ENCODE measurements at places on chromosomes 16 and 17.

- DNase-seq: no peak
Observed at GRCh38 chr16:86157616-86158247, 258.8 kb downstream of the IRF8 start.

- DNase-seq: peak; percentile 48
Observed at GRCh38 chr17:32928586-32929535, 908 bp downstream of the TMEM98 start.

DNA sequence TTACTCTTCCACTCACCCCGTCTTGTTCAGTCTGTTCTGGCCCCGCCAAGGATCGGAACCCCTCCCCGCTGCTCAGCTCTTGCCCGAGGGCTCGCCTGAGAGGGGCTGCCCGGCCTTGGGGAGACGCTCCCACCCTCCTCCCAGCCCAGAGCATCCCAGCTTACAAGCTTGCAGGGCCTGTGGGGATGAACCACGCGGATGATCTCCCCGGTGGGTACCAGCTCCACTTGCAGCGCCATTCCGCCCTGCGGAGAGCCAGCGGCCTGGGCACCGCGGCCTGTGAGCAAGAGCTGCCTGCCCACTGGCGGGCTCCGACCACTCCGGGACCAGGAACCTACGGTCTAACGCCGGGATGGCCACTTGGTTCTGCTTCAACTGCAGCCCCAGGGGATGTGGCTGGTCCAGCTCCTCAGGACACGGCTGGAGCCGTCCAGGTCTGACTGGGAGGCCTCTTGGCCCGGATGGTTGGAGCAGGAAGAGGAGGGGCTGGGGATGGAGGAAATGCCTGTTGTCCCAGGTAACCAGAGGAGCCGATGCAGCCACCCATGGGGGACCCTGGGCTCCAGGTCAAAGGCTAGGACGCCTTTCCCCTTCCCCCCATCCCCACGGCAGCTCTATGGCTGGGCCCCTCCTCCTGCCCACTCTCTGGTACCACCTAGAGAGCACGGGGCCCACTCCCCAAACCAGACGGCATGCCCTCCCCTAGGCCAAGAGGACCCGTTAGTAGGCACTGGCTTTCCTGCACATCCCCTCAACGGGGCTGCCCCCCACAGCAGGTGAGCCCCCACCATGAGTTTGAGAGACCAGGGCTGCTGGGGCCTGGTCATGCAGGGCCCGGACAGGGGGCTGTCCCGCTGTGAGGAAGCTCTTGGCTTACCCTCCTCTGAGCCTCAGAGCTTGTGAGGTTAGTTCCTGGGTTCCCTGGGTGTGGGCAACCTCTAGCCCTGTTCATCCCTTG is at the start of gene MYO1C:
Gene MYO1C, minus strand, starts transcription at position 438 of the 958 bp plus-strand sequence. Its CDS starts 199 bp downstream, at position 239.
- peak; percentile 31 for DNase-seq

DNA sequence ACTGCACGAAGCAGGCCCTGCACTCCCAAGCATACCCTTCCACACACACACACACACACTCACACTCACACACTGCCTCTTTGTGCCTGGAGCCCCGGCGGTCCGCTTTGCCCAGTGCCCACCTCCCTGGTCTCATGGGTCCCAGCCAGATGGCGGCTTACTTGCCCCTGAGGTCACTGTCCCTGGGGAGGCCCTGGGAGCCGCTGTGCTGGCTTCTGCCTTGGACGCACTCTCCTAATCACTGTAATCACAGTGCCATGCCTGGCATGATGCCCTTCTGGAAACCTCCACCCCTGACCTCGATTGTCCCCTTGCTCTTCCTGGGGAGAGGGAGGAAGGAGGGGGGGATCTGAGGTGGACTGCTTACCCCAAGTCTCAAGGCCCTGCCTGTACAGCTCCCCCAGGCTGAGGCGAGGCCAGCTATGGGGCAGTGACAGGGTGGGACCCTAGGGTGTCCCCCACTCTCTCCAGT is 36.0 kb downstream of the ARHGAP23 start:
- no peak for DNase-seq

GRCh38 chr17:48003417-48004151 is 32.7 kb downstream of the CDK5RAP3 start:
- no peak for DNase-seq

- DNase-seq: peak; percentile 54
Observed at GRCh38 chr17:3959295-3959899, 4.8 kb downstream of the ATP2A3 start.

DNA sequence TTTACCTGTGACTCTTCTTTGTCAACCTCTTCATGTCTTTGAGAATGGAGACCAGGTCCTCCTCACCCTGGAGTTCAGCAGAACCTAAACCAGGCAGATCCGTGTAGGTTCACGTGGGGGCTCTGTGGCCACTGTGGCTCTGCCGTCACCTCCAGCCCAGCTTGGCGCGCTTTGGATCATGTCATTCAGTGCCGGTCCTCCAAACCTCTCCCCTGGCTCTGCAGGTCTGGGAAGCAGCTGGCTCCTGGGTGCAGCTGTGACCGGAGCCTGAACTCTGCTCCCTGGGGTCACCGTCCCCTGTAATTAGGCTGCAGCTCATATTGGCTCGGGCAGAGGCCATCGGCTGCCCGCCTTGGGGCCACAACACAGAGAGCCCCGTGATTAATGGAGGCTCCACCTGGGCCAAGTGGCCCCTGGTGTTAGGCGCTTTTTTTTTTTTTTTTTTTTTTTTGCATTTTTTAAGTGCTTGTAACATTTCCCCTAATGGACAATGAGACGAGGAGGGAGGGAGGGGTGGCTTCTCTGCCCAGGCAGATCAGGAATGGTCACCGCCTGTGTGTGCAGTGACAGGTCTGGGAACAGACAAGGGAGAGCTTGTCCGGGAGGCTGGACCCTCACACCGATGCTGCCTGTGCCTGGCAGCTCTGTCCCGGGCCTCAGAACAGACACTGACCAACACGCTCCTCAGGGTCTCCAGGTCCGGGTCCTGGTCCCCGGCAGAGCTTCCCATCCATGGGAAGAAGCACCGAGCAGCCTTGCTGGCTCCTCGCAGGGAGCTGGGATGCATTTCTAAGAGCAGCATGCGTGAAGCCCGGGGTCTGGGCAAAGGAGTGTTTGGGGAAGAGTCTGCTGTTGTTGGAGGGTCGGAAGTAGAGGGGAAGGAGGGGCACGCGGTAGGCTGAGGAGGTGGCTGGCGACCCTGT is 247.9 kb downstream of the SEC14L1 start:
- no peak for DNase-seq

- no peak for DNase-seq
Observed at GRCh38 chr17:58318627-58319172, 9.9 kb downstream of the TSPOAP1 start.

GRCh38 chr16:1673424-1674151 is 4.5 kb upstream of the JPT2 start:
- DNase-seq: no peak

- DNase-seq: no peak
Observed at GRCh38 chr17:2262135-2262587, 41.4 kb downstream of the SMG6 start.

GRCh38 chr16:46613352-46613751 is 7.8 kb downstream of the SHCBP1 start:
- DNase-seq: no peak

GRCh38 chr17:45149669-45150664 is 1.7 kb downstream of the HEXIM1 start:
- DNase-seq: peak; percentile 87

DNA sequence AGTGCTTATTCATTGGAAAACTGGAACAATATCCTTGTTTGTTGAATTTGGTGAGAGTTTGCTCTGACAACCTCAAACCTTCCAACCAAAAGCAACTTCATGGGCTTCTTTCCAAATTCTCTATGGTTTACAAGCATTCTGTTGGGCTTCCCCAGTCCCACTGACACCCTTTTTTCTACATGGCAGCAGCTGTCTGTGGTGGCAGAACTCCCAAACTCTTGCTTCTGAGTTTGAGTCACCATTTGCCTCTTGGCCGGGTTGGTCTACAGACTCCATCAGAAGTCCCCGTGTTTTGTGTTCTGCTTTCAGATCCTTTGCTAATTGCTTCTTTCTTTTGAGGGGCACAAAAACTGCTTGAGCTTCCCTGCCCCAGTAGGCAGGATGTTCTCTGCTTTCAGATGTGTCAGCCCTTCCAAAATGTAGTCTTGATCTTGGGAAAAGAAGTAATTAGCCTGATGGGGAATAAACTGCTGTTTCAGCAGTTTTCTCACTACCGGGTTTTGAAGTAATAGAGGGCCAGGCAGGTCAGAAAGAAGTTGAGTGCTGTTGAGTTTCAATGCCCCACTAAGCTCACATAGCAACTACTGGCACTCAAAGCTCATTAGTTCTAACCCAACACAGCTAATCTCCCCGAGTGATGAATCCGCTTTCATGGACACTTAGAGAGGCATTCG is 80.7 kb downstream of the HS3ST3A1 start:
- no peak for DNase-seq

- DNase-seq: no peak
Observed at GRCh38 chr16:86651823-86652222, 73.5 kb downstream of the FOXL1 start.

DNA sequence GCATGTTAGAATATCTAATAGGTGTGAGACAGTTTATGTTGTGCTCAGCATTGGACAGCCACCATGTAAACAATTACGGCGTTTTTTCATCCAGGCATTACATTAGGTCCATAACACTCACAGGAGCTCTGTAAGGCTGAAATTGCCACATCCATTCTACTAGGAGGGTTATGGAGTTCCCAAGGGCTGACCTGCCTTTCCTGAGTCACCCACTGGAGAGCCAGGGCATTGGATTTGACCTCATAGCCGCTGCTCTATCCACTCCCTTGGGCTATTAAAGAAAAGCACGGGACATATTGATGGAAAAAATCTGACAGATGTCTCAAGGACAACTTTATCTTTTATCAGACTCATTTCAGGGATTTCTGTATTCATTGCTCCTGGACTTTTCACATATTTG is 306.3 kb upstream of the HSBP1 start:
- DNase-seq: no peak

GRCh38 chr17:31736855-31737625 is 122.0 kb downstream of the COPRS start:
- DNase-seq: no peak

DNA sequence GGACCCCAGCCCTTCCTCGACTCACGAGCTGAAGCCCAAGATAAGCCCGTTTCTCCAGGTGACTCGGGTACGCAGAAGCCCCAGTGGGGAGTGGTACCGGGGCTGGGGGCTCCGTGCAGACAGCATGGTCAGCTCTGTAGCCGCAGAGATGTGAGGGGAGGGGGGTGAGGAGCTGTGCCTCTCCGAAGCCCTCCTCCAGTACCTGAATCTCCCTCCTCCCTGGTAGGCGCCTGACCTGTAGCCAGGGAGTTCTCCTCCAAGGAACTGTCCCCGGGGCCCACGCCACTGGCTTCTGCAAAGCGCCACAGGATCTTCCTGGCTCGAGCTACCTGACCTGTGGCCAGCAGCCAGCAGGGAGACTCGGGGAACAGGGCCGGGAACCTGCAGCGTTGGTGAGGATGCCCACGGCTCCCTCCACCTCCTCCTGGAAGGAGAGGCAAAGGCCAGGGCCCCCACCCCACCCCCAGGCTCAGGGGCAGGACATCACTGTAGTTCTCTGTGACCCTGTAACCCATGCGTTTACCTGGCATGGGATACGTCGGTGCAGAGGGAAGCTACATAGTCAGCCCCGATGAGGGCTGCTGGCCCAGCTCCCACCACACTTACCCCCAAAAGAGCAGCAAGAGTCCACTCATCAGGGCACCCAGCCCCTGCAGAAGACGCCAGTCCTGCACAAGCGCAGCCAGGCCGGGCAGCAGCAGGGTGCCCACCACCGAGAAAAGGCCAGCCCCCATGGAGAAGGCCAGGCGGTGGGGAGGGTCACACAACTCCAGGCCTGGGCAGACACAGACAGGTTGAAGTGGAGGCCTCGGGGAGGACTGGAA is 1.7 kb downstream of the SLC22A31 start:
- DNase-seq: no peak

GRCh38 chr16:83138976-83139690 is 512.4 kb downstream of the CDH13 start:
- DNase-seq: no peak

- DNase-seq: peak; percentile 30
Observed at GRCh38 chr17:61302953-61303816, 96.5 kb upstream of the TBX2 start.

- no peak for DNase-seq
Observed at GRCh38 chr17:49914096-49914490, 54.9 kb upstream of the DLX4 start.

- DNase-seq: no peak
Observed at GRCh38 chr17:8609910-8610309, 20.6 kb downstream of the MYH10 start.

GRCh38 chr17:74677558-74678466 is 34.9 kb downstream of the CD300LF start:
- DNase-seq: peak; percentile 24

GRCh38 chr17:394718-395095 is 42.1 kb upstream of the RPH3AL start:
- DNase-seq: no peak

- no peak for DNase-seq
Observed at GRCh38 chr17:79205688-79206205, 131.1 kb downstream of the ENGASE start.

- no peak for DNase-seq
Observed at GRCh38 chr17:49198211-49198610, 12.2 kb downstream of the GNGT2 start.

DNA sequence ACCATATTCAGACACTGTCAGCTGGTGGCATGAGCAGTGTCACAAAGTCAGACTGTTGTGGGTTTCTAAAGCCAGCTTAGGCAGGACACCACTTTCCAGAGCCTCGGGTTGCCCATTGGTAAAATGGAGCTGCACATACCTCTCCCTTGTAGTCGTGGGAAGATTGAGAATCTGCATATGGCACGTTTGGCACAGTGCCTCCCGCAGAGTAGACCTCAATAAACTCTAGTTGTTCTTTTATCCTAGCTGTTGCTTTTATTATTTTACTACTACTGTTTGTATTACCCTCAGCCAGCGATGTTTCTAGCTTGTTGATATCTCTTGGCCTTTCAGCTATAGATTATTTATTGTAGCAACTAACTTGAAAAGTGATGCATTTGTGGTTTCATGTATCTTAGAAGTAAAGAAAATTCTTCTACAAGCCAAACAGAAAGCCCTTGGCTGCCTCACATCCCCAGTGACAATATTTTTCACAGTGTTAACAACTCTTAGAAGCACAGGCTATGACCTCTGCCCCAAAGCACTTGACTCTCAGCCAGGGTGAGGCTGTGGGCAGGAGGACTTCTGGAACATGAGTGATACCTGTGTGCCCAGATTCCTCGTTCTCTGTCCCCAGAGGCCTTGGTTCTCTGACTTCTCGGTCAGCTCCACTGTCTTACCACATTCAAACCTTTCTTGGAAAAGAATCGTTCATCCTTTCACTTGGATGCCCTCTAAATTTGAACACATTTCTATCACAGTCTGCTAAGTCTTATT is 351.6 kb downstream of the SNX29 start:
- DNase-seq: no peak

GRCh38 chr17:50096092-50096491 is 941 bp downstream of the PDK2 start:
- peak; percentile 37 for DNase-seq

GRCh38 chr16:13940397-13940933 is 20.5 kb downstream of the ERCC4 start:
- peak; percentile 51 for DNase-seq

Measured in small intestine (tissue), 16 donors.